ENCODE measurements at places on chromosomes 16 and 17.

- DNase-seq, result no peak
These were observed 129.3 kb downstream of the PARN start for GRCh38 chr16:14500791-14501190.

GRCh38 chr16:49127103-49127502 lies 154.5 kb downstream of the CBLN1 start:
- no peak for DNase-seq

DNA sequence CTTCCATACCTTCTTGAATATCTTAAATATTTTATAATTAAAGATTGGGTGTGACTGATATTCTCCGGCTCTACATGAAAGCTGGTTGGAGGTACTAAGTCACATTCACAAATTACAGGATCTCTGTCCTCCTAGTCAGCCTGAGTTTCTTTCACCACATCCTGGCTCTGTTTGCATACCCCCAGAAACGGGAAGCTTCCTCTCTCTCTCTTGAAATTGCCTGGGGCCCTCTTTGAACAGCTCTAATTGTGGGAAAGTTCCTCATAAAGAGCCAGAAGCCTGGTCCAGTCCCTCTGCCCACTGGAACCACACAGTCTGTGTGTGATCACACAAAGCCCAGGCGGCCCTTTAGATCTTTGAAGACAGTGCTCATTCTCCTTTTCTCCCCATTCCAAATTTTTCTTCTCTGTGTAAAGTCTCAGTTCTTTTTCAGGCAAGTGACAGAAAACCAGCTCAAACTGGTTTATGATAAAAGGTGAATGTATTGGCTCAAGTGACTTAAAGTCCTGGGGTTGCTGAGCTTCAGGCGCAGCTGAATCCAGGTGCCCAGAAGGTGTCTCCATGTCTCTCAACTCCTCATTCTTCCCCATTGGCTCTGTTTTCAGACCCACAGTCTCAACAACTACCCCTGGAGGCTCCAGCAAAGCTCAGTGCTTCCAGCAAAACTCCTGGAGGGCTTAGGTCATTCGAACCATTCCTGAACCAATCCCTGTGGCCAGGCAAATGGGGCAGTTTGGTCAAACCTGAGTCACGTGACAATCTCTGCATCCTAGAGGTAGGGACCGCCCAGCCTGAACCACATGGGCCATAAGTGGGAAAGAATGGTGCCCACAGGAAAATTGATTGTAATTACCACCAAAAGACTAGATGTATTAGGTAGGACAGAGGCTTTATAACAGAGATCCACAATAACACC lies 8.5 kb upstream of the RAI1 start:
- DNase-seq, result no peak

DNA sequence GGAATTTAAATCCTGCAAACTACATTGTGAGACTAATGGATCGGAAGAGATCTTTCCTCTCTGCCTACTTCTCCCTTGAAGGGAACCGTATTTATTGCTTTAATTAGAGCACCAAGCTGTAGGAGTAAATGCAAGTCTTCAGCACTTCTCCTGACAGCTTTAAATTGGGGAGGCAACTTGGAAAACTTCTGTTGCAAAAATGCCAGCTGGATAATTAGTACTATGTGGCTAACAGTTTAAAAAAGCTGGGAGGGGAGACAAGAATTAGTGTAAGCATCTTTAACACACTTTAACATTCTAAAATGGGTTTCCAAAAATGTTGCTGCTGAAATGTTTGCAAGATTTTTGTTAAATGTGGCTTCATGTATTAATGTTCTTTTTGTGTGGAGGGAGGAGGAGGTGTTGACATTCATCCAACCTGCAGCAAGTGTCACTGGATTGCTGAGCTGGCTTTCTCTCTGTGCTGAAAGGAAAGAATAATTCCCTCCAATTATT lies 108.5 kb downstream of the PCTP start:
- no peak for DNase-seq

- DNase-seq, result no peak
These were observed 222.4 kb upstream of the AXIN2 start for GRCh38 chr17:65783845-65784334.

- no peak for DNase-seq
These were observed 268.9 kb upstream of the AXIN2 start for GRCh38 chr17:65830356-65830755.

DNA sequence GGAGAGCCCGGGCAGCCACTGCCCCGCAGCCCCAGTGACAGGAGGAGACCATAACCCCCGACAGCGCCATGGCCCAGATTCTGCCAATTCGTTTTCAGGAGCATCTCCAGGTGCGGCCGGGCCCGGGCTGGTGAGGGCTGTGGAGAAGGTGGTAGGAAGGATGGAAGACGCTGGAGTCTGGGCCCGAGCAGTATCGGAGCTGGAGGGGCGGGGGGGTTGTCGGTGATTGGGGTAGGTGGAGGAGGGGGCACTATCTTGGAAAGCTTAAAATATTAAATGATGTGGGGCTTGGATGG lies 317 bp downstream of the CLTC start:
- no peak for DNase-seq

DNA sequence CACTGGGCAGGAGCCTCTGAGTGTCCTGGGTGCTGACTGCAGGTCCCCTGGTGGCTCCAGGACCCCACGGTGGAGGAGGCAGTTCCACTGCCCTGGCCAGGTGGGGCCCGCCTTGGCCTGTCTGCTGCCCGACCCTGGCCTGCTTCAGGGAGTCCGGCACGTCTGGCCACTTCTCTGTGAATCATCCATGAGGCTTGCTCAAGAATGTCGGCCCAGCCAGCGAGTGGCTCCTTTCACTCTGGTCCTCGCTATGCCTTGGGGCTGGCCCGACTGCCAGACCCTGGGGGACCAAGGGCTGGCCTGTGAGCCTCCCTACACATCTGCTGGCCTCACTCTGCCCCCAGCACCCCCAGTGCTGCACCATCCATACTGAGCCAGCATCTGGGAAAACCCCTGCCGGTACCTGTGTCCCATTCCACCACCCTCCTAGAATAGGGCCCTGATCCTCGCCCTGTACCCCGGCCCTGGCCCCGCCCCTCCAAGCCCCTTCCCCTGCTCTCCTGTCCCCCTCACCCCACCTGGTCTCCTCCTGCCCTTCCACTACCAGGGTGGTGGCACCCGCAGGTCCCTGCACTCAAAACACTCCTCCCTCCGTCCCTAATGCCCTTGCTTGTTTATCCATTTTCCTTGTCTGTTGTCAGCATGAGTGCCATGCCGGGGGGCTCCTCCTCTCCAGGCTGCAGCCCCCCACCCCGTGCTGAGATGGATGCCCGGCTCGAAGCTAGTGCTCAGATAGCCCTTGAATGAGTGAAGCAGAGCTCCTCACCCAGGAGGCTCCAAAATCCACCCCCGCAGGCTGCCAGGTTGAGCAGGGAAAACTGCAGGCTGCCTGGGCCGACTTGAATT lies 35.5 kb downstream of the ADCY7 start:
- no peak for DNase-seq

- DNase-seq, result no peak
These were observed 176.7 kb downstream of the SOX9 start for GRCh38 chr17:72297326-72298115.

DNA sequence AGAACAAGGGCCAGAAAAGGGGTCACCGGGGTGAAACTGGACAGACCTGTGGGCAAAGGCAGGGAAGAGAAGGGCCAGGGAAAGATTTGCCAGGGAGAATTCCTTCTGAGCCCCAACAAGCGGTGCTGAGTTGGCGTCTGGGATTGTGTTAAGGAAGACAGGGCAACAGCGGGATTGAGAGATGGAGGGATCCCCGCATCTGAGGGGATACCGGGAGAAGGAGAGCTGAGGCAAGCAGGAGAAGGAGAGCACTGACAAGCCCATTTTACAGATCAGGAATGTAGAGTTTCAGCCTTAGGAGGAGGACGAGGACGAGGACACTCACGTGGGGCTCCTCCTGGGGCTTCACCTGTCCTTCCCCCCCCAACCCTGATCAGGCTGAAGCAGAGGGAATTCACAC lies 998 bp upstream of the ABCC3 start:
- no peak for DNase-seq

DNA sequence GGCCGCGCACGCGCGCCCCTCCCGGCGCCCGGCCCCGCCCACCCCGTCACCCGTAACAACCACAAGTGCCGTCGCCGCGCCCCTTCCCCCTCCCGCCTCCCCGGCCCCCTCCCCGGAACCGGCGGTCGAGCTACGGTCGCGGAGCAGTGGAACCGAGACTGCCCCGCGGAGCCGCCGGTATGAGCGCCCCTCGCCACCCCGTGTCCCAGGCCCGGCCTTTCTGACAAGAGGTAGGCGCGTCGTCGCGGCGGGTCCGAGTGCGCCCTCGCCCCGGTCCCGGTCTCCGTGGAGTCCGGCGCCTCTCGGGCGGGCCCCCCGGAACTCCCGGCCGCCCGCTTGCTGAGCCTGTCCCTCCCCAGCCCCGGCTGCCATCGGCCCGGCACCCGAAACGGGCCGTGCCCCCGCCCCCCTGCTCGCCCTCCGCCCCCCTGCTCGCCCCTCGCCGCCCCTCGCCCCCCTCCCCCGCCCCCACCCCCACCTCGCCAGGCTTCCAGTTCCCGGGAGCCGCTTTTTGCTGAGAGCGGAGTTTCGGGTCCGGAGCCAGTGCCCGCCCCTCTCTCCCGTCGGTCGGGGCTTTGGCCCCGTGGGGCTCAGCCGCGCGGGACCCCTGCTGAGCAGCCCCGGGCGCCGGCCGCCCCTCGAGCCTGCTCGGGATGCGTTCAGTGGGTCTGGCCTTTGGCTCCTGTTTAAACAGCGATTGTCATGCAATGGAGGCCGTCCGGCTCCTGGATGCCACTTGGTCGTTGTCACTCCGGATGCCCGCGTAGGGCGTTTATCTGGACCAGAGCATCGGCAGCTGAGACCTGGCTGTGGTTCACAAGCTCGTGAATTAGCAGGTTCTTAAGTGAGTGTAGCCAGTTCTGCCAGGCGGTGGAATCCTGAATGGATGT lies at the start of gene SEC14L1:
TSS of gene SEC14L1 (plus strand) at position 92 of the 890 bp plus-strand sequence. CDS start 2,628 bp downstream, outside the sequence.
- no peak for DNase-seq

- DNase-seq, result no peak
These were observed 898.2 kb upstream of the GOT2 start for GRCh38 chr16:59632276-59632855.

DNA sequence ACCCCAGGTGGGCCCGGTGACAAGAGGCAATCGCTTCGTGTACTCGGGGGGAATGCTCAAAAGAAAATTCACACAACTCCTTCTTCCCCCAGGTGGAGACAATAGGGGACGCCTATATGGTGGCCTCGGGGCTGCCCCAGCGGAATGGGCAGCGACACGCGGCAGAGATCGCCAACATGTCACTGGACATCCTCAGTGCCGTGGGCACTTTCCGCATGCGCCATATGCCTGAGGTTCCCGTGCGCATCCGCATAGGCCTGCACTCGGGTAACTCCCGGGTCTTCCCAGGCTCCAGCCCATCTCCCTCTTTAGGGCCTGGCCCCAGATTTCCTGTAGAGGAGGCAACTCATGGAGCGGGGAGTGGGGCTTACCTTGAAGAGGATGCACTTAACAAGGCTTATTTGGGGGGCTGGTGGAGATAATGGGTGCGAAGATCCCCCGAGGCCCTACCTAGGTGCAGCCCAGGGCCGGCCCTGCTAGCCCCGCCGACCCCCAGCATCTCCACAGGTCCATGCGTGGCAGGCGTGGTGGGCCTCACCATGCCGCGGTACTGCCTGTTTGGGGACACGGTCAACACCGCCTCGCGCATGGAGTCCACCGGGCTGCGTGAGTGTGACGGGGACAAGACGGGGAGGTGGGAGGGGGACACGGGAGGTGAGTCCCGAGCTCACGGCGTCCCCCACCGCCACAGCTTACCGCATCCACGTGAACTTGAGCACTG lies 13.0 kb downstream of the GUCY2D start:
- DNase-seq, result no peak

- no peak for DNase-seq
These were observed 24.4 kb upstream of the CREBBP start for GRCh38 chr16:3904875-3905274.

DNA sequence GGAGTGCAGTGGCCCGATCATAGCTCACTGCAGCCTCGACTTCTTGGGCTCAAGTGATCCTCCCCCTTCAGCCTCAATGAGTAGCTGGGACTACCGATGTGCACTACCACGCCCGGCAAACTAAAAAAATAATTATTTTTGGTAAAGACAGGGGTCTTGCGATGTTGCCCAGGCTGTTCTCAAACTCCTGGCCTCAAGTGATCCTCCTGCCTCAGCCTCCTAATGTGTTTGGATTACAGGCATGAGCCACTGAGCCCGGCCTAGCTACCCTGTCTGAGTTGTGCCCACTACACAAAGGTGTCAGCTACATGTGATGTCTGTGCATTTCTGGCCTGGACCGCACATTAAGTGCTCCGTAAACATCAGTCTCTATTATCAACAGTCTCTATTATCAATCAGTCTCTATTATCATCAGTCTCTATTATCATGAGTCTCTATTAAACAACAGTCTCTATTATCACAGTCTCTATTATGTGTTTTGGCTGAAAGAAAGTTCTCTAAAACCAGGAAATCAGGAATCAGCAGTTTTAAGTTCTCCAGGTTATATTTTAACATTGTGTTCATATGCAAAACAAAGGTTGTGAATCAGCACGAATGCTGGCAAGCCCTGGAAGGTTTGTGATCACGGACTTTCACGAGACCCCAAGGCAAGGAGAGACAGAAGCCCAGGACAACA lies 721 bp upstream of the WWOX start:
- no peak for DNase-seq

- no peak for DNase-seq
These were observed 9.1 kb downstream of the SRCIN1 start for GRCh38 chr17:38596651-38597050.

DNA sequence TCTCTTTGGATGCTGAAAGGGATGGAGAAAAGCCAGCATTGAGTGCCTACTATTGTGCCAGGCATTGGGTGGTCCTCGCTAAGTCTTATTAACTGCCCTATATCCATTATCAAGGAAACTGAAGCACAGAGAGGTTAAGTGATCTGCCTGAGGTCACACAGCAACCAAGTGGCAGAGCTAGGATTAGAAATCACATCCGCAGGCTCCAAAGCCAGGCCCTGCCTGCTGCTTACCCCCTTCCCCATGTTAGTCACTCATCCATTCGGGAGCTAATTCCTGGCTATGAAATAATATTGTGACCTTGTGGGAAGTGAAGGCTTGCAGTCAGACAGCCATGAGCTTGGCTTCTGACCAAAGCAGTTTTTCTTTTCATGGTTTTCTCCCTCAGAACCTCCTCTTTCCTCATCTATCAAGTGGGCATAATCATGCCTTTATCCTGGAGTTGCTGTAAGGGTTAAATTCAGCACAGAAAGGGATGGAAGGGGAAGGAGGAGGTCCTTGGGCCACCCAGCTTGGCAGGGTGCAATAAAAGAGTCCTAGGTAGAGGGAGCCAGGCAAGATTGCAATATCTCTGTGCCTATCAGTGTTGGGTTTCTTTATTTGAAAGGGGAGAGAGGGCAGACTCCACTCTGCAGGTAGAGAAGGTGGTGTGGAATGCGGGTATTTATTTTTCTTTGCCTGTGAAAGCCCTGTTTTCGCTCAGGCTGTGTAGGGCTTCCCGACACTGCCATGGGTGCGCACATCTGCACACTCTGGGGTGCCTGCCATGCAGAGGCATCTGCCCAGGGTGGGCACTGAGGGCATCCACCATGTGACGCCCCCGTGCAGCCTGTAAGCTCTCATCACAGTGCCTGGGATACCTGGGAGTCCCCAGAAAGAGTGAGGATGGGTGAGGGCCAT lies 11.3 kb downstream of the RAI1 start:
- DNase-seq, result no peak

GRCh38 chr17:8421571-8421970 lies 14.1 kb upstream of the NDEL1 start:
- DNase-seq, result no peak

- no peak for DNase-seq
These were observed 46.3 kb downstream of the MRM1 start for GRCh38 chr17:36647636-36648035.

All from stimulated activated CD4-positive, alpha-beta T cell treated with anti-CD3 and anti-CD28 coated beads, TNF-alpha, amount 100 ng/mL, for 48 hours (primary cell).